EL (cell line): ENCODE measurements at places on chromosomes 7 and 10.
A peak's percentile ranks its signal among the peaks of the same experiment; 100 is the strongest.

GRCh38 chr10:98466861-98467505 lies 20.2 kb upstream of the HPS1 start:
- DNase-seq, result no peak

DNA sequence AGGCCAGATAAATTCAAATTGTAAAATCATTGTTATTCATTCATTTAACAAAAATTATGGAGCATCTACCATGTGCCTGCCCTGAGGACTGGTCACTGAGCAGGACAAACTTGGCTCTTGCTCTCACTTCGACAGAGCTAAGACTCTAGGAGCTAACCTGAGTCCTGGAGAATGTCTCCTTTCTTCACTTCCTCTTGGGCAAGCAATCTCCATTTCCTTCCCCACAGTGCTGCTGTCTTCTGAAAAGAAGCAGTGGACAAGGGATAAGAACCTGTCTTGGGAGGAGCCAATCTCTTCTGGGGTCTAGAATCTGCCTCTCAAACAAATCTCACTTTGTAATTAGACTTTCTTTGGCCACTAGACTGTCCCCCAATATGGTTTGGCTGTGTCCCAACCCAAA lies 76.2 kb upstream of the PLXNA4 start:
- DNase-seq, result no peak

- no peak for DNase-seq
These were observed 121.8 kb downstream of the SGMS1 start for GRCh38 chr10:50501924-50502452.

GRCh38 chr10:13949844-13950542 lies 363.2 kb downstream of the PRPF18 start:
- peak; percentile 97 for DNase-seq

- no peak for DNase-seq
These were observed 53.2 kb downstream of the PRLHR start for GRCh38 chr10:118542205-118542604.

DNA sequence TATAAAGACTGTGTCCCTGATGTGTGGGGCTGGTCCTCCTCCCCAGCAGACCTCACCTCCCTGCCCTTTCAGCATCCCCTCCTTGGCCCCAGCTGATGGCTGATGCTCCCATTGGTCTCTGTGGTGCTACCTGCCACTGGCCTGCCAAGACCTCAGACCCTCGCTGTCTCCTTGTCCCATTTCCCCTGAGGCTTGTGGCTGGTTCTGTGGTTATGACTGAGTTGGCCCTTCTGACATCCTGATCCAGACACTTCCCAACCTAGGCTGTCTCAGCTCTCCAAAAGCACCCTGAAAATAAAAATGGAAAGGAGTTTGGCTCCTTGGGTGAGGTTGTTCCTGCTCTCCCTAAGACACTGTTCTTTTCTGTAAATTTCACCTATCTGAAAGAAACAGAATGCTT lies 214.2 kb downstream of the RPS24 start:
- DNase-seq, result no peak

DNA sequence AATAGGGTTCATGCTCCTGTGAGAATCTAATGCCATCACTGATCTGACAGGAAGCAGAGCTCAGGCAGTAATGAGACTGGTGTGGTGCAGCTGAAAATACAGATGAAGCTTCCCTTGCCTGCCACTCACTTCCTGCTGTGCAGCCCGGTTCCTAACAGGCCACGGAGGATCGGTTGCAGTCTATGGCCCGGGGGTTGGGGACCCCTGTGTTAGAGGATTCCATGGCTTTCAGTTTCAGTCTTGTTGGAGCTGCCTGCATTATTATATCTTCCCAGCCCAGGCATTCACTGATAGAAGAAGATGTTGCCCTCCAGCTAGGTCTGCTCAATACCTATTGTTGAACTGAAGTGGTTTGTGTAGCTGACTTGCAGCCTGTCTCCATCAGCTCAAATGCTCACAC lies 1298.8 kb downstream of the TYW1 start:
- no peak for DNase-seq

- DNase-seq, result no peak
These were observed 114.0 kb downstream of the CALN1 start for GRCh38 chr7:72298091-72298490.

DNA sequence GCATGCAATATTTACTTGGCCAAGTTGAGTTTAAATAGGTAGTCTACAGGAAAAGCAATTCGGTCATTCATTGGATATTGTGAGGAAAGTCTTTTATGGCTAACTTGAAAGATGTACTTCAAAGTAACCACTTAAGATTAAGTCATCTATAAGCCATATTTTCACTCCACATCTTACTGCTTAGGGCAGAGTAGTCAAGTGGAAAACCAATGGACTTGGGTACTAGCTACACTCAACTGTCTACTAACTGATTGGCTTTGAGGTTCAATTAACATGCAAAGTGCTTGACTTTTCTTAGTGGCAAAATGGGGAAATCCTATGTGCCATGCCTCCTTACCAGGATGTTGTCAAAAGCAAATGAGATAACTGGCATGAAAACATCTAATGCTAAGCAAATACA lies 51.0 kb downstream of the CAV1 start:
- no peak for DNase-seq

DNA sequence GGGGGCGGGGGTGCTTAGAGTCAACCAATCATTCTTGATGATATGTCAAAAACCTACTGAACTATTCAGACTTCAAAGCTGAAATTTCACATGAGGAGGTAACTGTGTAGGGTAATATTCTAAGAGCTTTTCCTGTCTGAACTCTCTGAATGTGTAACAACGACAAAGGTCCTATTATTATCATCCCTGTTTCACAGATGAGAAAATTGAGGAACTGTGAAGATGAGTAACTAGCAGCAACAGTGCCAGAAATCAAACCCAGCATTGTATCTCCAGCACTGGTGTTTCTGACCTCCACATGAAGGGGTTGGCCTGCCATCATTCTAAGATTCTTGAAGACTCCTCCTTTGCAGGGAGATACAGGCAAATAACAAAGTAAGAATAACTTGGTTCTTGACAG lies 294.7 kb upstream of the AOAH start:
- DNase-seq, result no peak

- DNase-seq, result no peak
These were observed 33.9 kb downstream of the BCAP29 start for GRCh38 chr7:107613948-107614347.

- DNase-seq, result no peak
These were observed 579.3 kb downstream of the LRMDA start for GRCh38 chr10:76010703-76011102.

DNA sequence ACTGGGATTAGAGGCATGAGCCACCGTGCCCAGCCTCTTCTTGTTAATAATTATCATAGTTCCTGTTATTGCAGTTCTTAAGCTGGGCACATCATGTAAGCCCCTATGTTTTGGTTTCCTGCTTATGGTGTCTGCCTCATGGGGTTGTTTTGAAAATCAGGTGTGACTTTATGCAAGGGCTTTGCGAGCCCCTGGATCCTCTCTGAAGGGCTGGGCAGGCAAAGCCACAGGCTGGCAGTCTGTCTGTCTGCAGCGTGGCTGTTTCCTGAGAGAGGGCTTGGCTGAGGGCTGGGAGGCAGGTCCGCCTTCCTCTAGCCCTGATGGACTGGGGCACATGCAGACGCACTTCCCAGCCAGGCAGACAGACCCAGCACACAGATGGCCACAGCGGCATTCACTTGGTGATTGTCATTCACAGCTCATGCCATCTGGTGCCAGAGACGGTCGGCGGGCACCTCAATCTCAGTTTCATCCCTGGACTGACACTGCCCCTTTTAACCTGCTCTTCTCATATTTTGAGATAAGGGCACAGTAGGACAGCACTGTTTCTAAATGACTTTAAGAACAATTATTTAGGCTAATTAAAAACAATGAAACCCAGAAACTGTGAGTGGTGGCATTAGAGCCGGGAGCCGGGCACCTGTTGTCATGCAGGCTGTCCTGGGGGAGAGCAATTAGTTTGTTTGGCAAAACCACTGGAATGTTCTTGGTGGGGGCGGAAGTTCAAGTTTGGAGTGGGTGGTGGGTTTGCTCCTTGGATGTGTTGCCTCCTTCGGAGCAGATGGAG lies 35.5 kb downstream of the RBM20 start:
- DNase-seq, result no peak

- no peak for DNase-seq
These were observed 61.7 kb upstream of the NPTX2 start for GRCh38 chr7:98555403-98555802.

- peak; percentile 34 for DNase-seq
These were observed 8.6 kb downstream of the FBXW4 start for GRCh38 chr10:101686133-101686925.

DNA sequence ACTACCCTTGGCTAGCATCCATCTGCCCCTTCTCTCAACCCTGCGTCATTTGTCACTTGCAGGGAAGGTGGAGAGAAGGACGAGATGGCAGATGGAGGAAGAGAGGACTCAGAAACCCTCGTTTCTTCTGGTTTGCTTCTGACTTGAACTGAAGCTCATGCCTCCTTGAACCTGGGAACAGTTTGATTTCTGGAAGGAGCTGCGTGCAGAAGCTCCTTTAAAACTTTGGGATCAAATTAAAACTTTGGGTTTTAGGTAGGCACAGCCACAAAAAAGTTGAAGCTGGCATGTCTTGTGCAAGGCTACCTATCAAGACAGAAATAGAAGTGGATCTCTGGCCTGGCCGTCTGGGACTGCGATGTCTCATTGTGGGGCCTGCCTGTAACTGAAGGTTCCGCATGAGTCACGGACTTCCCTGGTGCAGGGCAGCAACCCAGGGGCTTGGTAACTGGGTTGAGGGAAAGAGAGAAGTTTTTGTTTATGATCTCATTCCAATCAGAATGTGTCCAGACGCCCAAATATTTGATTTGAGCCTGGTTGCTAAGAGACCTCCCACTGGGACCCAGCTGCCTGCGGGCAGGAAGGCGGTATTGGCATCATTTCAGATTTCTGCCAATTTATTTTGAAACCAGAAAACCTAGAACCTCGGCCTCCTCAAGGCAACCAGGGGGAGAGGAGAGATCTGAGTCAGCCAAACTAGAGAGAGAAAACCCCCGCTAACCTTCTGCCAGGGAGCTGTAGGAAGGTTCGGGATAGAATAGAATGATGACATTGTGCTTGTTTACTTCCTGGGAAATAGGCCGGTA lies 15.8 kb upstream of the CAMK1D start:
- peak; percentile 97 for DNase-seq
